Central memory CD8-positive, alpha-beta T cell (primary cell): ENCODE measurements at places on chromosomes 16 and 17.

DNA sequence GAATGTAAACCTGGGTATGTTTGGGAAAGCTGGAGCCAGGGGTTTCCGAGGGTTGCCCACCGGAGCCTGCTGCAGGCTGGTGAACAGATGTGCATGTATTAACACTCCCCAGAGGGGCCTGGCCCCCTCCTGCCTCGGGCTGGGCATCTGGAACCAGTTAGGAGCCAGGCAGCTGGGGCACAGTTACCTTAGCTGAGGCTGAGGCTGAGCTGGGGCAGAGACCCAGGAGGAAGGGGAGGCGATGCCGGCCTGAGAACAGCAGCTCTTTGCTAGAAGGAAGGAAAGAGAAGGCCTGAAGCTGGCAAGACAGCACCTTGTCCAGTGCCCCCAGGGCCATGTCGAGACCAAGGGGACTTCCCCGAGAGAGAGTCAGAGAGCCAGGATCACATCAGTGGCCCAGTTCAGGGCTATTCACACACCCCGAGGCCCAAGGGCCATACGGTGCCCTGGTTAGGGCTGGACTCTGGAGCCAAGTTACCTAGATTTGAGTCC lies 65.8 kb downstream of the RMI2 start:
- DNase-seq: no peak

GRCh38 chr17:83026311-83026811 lies 53.0 kb upstream of the METRNL start:
- DNase-seq: no peak

DNA sequence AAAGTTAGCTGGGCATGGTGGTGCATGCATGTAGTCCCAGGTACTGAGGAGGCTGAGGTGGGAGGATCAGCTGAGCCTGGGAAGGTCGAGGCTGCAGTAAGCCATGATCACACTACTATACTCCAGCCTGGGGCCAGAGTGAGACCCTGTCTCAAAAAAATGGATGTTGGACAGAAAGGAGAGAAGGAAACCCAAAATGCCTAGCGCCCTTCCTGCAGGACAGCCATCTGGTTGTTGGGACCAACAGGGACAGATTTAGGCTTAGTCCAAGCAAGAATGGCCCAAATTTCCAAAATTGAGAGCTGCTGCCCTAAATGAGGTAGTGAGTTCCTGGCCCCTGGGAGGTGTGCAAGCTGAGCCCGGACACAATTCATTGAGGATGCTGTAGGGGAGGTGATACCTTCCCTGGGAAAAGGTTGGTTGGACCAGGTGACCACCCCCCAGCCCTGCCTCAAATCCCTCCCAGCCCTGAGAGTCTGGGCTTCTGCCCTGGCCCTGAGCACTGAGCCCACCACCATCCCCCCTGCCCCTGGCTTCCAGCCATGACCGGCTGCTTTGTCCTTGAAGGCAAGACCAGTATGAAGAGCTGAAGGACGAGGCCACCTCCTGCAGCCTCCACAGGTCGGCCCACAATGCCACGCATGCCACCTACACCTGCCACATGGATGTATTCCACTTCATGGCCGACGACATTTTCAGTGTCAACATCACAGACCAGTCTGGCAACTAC lies 35.1 kb downstream of the IL21R start:
- no peak for DNase-seq

GRCh38 chr16:86337138-86337537 lies 173.2 kb upstream of the FOXF1 start:
- DNase-seq: no peak

DNA sequence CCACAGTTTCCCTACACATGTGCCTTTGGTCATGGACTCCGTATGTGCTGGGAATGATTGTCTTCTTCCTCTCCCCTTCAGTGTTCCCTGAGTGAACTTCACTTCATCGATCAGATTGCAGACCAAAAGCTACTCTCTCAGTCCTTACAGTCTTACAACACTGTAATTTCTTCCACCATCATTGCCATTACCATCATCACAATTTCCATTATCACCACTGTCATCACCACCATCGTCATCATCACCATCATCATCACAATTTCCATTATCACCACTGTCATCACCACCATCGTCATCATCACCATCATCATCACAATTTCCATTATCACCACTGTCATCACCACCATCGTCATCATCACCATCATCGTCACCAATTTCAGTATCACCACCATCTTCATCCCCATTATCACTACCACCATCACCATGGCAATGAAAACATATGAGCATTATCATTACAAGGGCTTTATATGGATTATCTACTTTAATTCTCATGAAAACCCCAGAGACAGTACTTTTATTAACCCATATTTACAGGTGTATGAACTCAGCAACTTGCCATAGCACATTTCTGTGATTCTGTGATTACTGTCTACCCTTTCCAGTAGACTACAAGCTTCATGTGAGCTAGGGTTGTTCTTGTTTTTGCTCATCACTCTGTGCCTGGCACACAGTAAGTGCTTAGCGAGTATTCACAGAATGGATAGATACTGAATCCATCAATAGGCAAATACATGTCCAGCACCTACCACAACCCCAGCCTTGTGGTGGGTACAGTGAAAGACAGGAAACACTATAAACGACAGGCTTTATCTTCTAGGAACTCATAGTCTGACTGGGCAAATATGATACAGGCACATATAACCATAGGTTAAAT lies 327.0 kb downstream of the XYLT1 start:
- DNase-seq: no peak
